NCI-H187 (cell line): ENCODE measurements at places on chromosomes 3 and 15.
A peak's percentile ranks its signal among the peaks of the same experiment; 100 is the strongest.

DNA sequence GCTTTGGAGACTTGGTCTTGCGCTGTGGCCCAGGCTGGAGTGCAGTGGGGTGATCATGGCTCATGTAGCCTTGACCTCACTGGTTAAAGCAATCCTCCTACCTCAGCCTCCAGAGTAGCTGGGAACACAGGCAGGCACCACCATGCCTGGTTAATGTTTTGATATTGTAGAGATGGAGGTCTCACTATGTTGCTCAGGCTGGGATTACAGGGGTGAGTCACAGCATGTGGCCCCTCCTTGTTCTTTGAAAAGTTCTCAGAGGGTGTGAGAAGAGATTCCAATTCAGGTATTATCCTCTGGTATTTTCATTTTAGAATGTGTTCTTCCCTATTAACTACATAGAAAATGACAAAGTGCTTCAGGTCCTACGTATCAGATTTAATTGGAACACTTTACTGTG, 51.9 kb upstream of the RPL32 start:
- no peak for DNase-seq

- no peak for DNase-seq
These were observed 186.4 kb upstream of the THBS1 start for GRCh38 chr15:39394496-39394895.

GRCh38 chr3:127256733-127257271, 31.0 kb downstream of the PRR20G start:
- DNase-seq = no peak

DNA sequence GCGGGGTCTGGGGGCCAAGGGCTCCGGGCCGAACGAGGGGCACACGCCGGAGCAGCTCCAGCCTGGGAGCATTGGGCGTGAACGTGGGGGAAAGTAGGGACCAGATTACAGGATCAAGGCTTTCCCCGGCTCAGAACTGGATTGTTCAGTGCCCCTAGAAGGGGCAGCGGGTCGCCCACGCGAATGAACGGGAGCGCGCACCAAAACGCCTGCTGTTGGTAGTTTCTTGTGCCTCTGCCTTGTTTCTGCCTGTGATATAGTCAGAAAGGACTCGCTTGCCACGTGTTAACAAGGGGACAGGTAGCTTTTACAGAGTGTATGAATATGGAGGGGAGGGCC, 1.1 kb downstream of the CASR start:
- DNase-seq = no peak

- DNase-seq = peak; percentile 5
These were observed 406.2 kb downstream of the MFSD1 start for GRCh38 chr3:159208050-159208449.

- no peak for DNase-seq
These were observed 183.6 kb downstream of the POLQ start for GRCh38 chr3:121362035-121362734.

GRCh38 chr3:9778143-9779074, 8.7 kb upstream of the CAMK1 start:
- no peak for DNase-seq

DNA sequence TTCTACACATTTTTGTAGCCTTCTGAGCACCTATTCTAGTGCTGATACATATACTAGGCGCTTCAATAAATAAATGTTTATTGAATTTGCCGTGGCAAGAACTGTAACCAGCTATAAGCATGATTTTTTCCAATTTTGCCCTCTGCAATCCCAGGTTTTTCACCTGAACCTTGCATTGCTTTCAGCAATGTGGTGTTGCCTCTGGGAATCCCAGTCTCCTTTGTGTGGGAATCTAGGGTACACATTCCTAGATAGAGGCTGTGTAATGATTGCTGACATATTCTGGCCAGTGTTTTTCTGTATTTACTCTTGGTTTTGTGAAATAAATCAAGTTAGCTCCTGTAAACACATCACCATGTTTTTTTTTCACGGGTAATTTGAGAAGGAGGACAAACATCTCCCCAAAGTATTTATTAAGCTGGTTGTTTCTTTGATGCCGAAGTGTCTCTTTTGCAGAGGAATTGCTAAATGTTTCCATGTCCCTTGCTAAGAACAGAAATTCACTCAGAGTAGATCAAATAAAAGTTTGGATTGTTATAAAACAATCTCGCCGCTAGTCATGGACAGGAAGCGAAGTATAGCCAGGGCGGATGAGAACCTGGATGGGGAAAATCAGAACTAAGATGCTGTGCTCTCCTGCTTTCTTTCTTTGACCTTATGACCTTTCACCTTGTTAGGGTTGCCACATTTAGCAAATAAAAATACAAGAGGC, 1.2 kb downstream of the CFAP91 start:
- DNase-seq = no peak

DNA sequence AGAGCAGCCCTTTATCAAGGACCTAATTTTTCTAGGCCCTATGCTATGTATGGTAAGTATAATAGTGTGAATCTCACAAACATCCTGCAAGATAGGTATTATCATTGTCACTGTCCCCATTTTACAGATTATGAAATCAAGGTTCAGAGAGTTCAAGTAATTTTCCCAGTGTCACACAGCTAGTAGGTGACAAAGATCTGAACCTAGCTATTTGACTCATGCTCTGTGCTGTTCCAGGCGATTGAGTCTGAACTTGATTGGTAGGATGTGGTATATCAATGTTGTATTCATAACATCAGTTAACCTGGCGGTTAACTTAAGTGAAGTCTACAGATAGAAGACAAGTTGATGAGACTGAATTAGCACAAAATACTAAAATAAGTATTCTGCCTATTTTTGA, 229.9 kb downstream of the CHST2 start:
- DNase-seq = no peak

DNA sequence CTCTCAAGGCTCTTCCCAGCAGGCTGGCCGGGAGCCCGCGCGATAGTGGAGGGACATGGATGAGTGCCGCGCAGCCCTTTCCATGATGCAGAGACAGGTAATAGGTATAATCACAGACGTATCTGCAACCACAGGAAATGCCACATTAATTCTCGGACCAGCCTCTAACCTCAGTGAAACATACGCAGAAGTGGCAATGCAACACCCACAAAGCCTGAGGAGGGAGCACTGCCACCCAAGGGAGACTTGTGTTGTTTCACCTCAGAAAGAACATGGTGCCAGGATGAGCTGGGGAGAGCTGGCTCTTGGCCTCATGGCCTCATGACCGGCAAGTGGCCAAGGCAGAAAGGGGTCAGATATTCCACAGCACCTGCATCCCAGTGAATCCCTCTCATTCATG, 39.0 kb downstream of the PGPEP1L start:
- no peak for DNase-seq

DNA sequence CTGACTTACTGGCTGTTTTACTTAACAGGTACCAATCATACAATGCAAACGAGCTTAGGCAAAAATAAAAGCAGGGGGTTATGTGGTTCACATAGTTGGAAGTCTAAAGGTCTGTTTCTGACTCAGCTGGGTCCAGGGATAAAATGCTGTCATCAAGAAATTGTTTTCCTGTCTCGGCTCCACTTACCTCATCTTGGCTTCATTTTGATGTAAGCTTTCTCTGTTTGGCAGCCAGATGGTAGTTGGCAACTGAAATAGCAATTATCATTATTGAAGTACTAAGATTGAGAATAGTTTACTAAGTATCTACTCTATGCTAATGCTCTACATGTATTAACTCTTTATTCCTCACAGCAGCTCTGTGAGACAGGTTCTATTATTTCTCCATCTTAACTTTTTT, 36.8 kb upstream of the CNTN3 start:
- no peak for DNase-seq

DNA sequence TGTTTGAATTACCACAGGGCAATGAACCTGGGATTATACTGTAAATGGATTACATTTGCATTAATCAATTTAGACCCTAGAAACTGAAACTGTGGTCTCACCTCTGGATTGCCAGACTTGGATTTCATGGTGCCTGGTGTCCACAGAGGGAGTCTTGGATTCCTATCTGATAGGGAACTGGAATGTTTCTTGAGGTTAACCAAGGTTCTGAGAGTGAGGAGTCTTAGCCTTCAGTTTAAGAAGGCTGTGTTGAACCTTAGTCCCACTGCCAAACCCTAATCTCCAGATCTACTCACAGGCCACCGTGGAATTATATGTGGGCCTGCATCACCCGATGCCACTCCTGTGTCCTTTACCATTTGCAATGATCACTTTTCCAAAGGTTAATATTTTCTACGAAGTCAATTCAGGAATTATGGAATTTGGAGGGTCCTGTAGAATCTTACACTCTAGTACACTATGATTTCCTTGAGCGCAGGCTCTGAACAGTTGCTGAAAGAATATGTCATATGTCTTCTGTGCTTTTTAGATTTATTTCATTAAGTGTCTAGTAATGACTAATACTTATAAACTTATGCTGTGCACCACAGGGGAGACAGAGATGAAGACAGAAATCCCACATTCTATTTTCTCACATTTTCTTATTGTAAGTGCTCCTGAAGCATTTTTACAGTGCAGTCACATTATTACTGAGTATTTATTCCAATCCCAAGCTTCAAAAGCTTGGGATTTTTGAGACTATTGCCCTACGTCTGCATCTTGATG, 87.9 kb downstream of the EFL1 start:
- DNase-seq = no peak

GRCh38 chr3:1172644-1173043, 79.8 kb downstream of the CNTN6 start:
- no peak for DNase-seq

DNA sequence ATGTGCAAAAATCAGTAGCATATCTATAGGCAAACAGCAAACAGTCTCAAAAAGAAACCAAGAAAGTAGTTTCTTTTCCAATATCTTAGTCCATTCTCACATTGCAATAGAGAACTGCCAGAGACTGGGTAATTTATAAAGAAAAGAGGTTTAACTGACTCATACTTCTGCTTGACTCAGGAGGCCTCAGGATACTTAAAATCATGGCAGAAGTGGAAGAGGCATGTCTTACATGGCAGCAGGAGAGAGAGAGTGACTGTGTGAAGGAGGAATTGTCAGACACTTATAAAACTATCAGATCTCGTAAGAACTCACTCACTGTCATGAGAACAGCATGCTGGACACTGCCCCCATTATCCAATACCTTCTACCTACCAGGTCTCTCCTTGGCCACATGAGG, 327.9 kb upstream of the EPHA3 start:
- DNase-seq = no peak

- DNase-seq = no peak
These were observed 197.1 kb upstream of the TPM1 start for GRCh38 chr15:62845241-62846126.

DNA sequence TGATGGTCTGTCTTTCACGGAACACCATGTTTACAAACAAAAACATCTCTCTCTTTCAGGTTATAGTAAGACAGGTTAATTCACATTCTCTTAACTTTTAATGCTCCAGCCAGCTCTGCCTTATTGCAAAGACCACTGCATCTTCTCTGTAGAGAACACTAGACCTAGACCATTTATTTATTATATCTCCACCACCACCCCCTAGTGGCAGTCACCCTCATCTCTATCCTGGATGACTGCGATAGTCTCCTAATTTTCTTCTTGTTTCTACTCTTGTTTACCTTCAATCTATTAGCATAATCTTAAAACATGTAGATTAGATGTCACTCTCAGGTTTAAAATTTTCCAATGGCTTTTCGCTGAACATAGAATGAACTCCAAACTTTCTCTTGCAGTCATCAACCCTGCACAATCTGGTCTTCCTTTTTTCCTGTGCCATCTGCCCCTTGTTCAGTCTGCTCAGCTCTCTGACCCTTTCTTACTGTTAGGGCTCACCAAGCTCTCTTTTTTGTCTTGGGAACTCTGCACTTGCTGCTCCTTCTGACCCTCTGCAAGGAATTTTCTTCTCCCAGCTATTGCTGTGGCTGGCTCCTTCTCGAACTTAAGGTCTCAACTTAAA, 155.6 kb downstream of the SQOR start:
- DNase-seq = no peak

GRCh38 chr15:31609258-31609681, 282.6 kb downstream of the KLF13 start:
- no peak for DNase-seq

- DNase-seq = no peak
These were observed 28.3 kb upstream of the NUDT16 start for GRCh38 chr3:131353016-131353877.

GRCh38 chr15:89057506-89058133, 30.6 kb upstream of the ABHD2 start:
- peak; percentile 4 for DNase-seq

DNA sequence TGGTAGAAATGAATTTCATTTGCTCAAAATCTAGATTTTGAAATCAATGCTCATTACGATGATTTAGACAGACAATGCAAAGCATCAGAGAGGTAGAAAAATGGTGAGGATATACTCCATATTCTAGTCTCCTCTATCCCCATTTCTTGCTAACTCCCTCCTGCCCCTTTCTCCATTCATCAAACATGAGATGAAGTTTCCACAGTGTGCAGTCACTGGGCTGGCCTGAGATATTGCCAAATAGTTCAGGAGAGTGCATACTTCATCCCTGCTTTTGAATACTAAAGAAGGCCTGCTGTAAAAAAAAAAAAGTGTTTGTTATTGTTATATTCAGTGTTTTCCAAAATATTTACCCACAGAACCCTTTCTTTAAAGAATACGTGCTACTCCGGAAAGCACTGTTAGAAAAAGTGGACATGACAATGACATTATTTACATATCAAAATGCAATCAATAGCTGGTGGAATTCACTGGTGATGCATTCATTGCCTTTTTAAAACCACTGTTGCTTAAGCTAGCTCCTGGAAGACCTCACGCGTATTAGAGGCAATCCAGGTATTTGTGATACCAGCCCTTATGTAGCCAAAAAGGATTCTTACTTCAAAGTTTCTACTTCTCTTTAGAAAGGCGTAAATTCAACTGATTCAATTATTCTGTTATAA, 247.6 kb upstream of the SOX2 start:
- no peak for DNase-seq

DNA sequence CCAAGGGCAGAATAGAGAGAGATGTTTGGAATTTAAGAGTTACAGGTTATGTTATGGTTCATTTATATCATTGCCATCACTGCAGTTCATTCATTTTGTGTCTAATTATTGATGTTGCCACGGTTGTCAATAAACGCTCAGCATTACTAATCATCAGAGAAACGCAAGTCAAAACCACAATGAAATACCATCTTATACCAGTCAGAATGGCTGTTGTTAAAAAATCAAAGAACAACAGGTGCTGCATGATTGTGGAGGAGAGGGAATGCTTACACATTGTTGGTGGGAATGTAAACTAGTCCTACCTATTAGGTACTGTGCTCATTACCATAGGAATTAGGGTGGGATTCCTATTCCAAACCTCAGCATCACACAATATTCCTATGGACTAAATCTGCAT, 350.5 kb downstream of the TIGIT start:
- DNase-seq = no peak

DNA sequence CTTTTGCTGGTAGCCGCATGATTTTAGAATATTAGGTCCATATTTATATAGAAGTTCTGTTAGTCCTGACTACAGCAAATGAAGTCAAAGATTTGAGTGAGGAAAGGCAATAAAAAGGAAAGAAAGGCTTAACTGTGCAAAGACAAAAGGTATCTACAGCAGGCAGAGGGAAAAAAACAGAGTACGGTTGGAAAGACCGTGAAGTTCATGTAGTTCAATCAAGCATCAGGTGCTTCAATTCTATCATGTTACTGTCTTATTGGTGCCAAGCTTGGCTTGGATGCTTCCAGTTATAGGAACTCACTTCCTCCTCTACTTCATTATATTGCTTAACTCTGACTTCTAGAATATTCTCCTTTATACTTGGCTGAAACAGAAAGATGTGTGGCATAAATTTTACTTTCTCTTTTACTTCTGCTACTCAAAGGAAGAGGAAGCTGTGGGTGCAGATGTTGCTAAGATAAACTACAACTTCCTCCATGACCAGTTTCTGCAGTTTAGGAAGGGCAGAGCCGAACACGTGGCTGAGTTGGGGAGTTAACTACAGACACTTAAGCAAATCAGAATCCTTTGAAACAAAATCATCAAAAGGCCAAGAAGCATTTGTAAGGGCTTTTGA, 72.6 kb upstream of the ZBED2 start:
- no peak for DNase-seq

- no peak for DNase-seq
These were observed 118.8 kb downstream of the SRGAP3 start for GRCh38 chr3:9130345-9131305.
